IMR-90 (cell line): ENCODE measurements at places on chromosomes 2 and 18. TPM values are rescaled to one million over a fixed set of nuclear protein-coding genes. Genes with fewer than 3 reads are reported as not detected.

DNA sequence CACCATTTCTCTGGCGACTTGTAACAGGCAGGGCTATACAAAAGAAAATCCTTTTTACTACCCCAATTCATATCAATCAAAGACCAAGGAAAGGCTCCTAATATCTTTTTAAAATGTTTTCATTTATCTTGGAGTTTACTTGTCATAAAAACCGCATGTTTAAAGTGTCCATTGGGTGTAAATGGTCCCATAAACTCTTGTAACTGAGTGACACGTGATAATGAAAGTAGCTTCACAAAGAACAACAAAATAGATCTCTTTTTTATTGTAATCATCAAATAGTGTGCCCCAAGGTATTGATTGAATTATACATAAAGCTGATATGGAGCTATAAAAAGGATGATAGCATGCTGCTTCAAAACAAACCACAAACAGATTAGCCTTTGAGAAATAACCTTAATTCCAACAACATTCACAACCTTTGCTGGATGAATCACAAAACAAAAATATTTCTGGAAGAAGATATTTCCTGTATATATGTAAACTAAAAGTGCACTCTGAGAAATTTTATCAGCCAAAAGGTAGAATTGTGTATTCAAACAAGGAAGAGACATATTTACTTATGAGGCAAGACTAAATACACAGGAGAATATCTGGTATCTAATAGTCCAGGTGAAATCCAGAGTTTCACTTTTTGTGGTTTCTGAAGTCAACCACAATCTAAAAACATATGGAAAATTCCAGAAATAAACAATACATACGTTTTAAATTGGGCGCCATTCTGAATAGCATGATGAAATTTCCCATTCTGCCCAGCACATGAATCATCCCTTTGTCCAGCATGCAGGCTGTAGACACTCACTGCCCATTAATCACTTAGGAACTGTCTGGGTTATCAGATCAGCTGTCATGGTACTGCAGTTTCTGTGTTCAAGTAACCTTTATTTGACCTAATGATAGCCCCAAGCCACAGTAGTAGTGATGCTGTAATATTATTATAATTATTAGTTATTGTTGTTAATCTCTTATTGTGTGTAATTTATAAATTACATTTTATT is 237.5 kb downstream of the PIK3C3 start:
- no peaks in the 10 kb centered on the region for H3K4me1 ChIP-seq
- H3K27ac ChIP-seq: no peak overlapping the region
- H3K36me3 ChIP-seq: no peaks in the 10 kb centered on the region

The RRM2 gene
- 53.6 and 75.5 TPM in 2 replicates for total RNA-seq

GRCh38 chr18:23609390-23610023 is 23.2 kb upstream of the NPC1 start:
- DNase-seq: no peak
- H3K27me3 ChIP-seq: peaks cover 9% of the 10 kb centered on the region; the same call in 1 of the 2 replicates
- H3K27ac ChIP-seq: no peak overlapping the region
- H3K4me1 ChIP-seq: peaks cover 8% of the 10 kb centered on the region
- H3K36me3 ChIP-seq: no peaks in the 10 kb centered on the region

The EFHD1 gene
- not detected in 2 replicates for total RNA-seq
